ENCODE measurements at places on chromosomes 11 and 22. TPM values are rescaled to one million over a fixed set of nuclear protein-coding genes. Genes with fewer than 3 reads are reported as not detected.

The TREH gene
- total RNA-seq, result not detected

The OR52R1 gene
- not detected for total RNA-seq

- DNase-seq, result no peak
These were observed 529.4 kb downstream of the TBC1D22A start for GRCh38 chr22:47291565-47292495.

DNA sequence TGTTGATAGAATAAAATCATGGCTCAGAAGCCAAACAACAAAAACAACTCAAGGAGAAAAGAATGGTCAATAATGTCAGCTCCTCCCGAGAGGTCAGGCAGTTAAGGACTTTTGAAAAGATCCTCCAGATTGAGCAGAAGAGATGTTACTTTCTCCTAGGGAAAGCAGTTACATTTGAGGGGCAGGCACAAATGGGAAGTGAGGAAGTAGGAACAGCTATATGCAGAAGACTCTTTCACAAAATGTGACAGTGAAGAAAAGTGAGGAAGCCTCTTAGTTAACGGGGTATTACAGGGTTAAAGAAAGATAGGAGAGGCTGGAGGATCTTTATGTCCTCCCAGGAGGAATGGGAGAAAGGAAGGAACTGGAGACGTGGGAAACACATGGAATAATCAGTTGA is 3.4 kb downstream of the DCHS1 start:
- no peak for DNase-seq

Measured in ascending aorta (tissue), 2 donors.